ENCODE measurements at places on chromosomes 7 and 10. TPM values are rescaled to one million over a fixed set of nuclear protein-coding genes. Genes with fewer than 3 reads are reported as not detected.

DNA sequence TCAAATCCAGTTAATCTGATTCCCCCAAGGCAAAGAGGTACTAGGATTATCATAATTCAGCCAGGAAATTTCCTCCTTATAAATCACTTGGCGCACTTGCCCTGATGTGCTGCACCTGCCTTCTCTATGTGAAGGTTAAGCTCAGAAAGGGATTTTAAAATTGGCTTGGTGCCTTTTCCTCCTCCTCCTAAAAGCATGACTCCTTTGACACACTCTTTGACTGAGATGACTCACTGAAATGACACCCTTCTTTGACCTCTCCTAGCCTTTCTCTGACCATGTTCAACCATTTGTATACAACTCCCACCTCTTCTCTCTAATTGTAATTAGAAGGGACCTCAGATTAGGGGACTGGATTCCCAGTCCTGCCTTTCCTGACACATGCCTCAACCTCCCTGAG is 46.5 kb downstream of the ABLIM1 start:
- DNase-seq, result no peak

- DNase-seq, result peak; percentile 3
Measured at GRCh38 chr7:496528-497295, 22.9 kb downstream of the PDGFA start.

- no peak for DNase-seq
Measured at GRCh38 chr7:43880596-43880995, 11.3 kb upstream of the MRPS24 start.

GRCh38 chr10:56383806-56384205 is 22.7 kb upstream of the ZWINT start:
- DNase-seq, result no peak

DNA sequence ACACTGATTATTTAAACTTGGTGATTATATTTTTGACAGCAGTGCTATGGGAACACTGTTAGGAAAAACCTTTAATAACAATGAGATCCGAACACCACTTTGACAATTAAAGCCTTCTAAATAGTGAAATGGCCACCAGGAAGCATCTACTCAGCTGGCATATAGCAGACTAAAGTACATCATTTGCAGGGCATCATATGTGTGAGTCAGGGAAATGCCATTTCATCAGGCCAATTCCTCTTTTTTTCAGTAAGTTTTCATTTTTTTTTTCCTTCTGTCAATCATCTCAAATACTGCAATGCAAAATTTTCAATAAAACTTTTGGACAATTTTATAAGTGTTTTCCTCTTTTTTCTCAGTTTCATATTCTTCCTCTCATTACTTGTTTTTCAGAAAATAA is 521.4 kb upstream of the SEMA3D start:
- no peak for DNase-seq

GRCh38 chr7:31419505-31420055 is 79.1 kb upstream of the NEUROD6 start:
- DNase-seq, result no peak

- no peak for DNase-seq
Measured at GRCh38 chr7:131108212-131108940, 219.3 kb upstream of the MKLN1 start.

DNA sequence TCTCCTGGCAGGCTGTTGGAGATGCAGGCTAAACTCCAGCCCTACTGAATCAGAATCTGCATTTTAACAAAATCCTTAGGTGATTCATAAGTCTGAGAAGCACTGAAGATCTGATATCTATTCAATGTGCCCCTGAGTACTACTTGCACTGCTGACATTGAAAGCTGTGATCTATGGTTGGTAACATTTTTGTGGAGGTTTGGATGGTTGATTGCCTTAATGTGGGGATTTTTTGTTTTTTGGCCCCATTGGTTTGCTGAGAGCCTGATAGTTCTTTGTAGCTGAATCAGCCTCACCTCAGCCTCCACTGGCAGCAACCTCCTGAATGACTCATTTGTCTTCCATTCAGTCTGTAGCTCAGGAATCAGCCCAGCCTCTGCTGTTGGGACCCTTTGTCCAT is 14.7 kb upstream of the LRRN3 start:
- DNase-seq, result no peak

DNA sequence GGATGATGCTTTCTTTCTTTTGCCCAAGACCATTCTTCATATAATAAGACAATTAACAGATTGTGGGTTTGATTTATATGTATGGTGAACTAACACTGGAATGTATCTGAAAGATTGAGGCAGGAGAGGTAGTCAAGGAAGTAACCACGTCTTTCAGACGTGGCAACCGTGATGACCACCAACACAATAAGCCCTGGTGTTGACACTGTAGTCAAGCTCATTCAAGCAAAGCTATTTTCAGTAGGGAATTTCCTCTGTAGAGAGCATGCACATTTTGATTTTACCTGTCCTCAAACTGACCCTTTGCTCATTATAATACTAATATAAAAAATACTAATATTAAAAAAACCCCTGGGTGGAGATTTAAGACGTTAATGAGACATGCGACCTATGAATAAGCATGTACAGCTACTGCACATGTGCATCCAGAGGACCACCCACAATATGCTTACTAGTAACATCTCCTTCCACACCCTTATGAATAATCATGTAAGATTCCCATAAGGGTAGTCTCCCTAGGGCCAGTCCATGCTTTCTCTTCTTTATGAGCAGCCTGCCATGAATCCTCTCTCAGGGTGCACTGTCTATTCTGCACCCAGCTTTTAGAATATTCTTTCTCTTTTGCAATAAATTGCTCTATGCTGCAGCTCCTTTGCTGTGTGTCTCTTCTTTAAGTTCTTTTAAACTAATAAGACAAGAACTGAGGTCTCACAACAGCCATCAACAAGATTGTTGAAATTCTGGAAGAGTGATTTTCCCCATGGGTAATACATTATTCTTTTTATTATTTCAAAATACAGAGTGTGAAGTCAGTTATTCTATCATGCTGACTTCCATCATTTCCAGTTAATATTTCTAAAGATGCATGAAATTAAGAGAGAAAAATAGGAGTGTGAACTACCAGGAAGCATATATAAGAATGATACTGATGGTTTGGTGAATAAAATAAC is 151.3 kb upstream of the NPVF start:
- no peak for DNase-seq

DNA sequence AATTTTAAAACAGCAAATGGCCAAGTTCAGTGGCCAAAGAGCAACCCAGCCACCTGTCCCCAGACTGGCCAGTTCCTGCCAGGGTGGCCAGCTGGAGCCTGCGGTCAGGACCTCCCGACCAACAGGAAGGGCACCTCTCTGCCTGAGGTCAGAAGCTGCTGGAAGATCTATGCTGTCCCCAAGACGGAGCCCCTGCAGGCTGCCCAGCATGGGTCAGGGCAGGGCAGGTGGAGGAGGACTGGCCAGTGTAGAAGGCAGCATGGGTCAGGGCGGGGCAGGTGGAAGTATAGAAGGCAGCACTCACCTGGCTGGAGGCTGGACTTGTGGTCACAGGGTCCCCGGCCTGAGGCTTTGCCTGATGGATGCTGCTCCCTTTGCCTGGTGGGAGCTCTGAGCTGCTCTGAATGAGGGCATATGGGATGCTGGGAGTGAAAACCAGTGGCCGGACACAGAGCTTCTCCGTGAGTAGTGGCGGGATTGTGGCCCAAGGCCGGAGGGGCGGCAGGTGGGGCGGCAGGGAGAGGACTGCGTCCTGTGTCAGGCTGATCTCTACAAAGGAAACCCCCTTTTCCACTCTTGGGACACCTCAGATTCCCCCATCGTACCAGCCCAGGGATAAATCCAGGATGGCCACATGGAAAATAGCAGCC is 229.2 kb downstream of the TCERG1L start:
- DNase-seq, result no peak

DNA sequence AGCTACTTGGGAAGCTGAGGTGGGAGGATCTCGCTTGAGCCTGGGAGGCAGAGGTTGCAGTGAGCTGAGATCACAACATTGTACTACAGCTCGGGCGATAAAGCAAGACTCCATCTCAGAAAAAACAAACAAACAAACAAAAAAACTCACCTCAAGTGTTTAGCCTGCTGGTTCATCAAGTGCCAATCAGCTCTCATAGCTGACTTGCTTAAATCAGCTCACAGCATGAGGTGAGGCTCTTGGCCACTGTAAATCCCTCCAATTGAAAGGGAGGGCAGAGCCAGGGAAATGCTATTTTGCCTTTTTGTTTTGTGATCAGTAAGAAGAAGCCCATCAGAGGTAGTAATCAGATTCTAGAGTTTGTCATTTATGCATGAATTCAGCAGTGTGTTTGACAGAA is 112.3 kb downstream of the RAB11FIP2 start:
- DNase-seq, result no peak

- DNase-seq, result no peak
Measured at GRCh38 chr10:97582169-97582568, 2.0 kb upstream of the HOGA1 start.

DNA sequence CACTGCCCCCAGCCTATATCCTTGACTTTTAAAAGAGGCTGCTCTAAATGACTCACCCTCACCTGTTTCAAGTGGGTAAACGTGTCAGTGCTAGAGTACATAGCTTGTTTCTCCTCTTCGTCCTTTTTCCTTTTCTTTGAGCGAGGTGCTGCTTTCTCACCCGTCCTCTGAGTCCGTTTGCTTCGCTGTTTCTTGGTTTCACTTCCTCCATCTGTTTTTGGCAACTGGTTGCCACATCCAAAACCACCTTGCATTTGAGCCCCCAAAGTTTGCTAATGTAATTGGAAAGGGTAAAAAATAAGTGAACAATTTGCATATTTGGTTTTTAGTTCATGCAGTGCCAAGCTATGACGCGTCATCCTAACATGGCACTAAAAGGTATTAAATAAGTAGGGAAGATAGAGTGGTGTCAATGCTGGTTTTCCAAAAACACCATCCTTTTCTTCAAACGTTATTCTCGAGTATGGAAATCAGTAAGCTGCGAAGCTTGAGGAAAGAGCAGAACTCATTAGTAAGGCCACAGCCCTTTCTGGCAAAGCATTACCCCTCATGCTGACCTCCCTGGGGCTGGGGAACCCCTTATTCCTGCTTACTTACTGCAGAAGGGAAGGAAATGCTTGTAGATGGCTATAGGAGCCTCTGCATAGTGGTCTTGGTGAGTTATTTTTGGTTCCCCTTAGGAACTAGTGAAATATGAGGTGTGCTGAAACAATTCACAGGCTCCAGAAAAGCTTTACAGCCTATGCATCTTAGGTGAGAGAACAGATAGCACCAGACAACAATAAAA is 133.5 kb downstream of the GALNT11 start:
- no peak for DNase-seq

DNA sequence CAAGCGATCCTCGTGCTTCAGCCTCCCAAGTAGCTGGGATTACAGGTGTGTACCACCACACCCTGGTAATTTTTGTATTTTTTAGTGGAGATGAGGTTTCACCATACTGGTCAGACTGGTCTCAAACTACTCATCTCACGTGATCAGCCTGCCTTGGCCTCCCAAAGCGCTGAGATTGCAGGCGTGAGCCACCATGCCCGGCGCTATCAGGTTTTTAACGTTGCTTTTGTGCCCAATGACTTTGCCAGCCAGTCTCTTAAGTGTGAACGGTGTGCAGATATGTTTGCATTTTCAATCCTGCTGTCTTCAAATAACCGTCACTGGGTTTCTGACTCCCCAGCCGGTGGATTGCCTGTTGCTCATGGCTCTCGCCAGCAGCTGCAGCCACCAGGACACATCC is 201.8 kb upstream of the PPP2R2D start:
- no peak for DNase-seq

- DNase-seq, result no peak
Measured at GRCh38 chr10:86673827-86674581, 5.7 kb downstream of the LDB3 start.

GRCh38 chr10:115483294-115483693 is 390.1 kb downstream of the ATRNL1 start:
- DNase-seq, result no peak

The PKD2L1 gene
- not detected for total RNA-seq

The BAMBI gene
- 0.85 TPM for total RNA-seq

The HEPACAM2 gene
- total RNA-seq, result 96.1 TPM

The KAT6B gene
- total RNA-seq, result 30.7 TPM

- no peak for DNase-seq
Measured at GRCh38 chr10:26311383-26311940, 94.9 kb downstream of the GAD2 start.

DNA sequence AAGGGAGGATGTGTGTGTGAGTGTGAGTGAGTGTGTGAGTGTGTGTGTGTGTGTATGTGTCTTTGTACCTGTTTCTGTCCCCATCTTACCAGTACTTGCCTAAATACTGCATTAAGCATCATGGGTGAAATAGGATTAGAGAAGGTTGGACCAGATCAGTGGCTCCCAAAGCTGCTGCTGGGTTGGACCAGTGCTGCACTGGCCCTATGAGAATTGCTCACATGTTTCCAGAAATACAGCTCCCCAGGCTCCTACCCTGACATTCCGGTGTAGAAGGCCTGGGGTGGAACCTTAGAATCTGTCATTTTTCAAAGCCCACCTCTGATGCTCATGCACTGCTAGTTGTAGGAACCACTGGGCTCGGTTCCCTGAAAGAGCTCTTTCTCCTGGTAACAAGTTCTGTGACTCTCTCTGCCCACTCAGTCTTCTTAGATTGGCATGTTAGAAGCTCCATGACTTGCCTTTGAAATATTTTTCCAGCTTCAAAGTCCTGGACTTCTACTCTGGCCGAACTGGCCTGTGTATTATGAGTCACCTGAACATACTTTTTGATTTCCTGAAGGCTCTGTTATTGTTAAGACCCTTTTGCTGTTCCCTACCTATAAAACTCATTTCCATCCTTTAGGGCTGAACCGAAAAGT is 224.7 kb downstream of the CUX1 start:
- DNase-seq, result no peak

The PYROXD2 gene
- total RNA-seq, result 6.0 TPM

The DNAH11 gene
- 0.15 TPM for total RNA-seq

The KCND2 gene
- 0.09 TPM for total RNA-seq

GRCh38 chr10:18684953-18685352 is 25.7 kb downstream of the ARL5B start:
- no peak for DNase-seq

DNA sequence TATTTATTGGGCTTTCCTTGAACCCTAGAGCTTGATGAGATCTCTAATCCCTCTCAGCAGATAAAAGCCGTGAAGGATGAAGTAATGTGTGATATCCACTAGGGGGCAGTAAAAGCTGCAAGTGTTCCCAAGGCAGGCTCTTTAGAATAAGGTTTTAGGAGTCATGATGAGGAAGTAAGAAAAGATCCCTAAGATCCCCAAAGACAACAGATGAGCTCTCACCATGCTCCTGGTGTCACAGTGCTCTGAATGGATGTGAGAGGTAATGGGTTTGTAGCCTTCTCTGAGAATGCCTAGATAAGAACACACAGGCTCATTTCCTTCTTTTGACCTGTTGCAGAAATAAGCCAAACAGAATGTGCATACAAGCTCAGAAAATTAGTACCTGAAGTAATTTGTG is 70.4 kb upstream of the ITPRID1 start:
- DNase-seq, result no peak

DNA sequence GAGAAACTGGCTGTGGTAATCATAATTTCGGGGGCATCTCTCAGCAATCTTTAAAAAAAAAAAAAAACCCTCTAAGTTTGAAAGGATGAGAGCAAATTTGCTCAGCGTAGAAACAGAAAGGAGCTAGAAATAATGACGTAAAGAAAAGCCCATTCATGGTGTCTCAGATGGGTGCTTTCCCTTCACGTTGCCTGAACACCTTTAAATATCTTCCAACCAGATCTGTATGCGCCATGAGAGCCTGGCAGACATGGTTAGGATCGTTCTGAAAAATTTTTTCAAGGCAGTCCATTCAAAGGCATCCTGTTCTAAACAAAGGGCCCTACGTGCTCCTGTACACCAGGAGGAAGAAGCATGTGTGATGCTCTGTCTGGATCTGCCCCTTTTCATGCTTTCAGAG is 141.2 kb upstream of the C1QL3 start:
- no peak for DNase-seq

The SPDYE9 gene
- total RNA-seq, result not detected

The RTKN2 gene
- 2.5 TPM for total RNA-seq

The STEAP2 gene
- total RNA-seq, result 25.2 TPM

The SFTPA1 gene
- total RNA-seq, result not detected

The FRMD4A gene
- total RNA-seq, result 11.2 TPM

The MRPL32 gene
- total RNA-seq, result 43.3 TPM

The ASZ1 gene
- not detected for total RNA-seq
